ENCODE measurements at places on chromosomes 2 and 18. TPM values are rescaled to one million over a fixed set of nuclear protein-coding genes. Genes with fewer than 3 reads are reported as not detected.

- no peak for DNase-seq
Measured at GRCh38 chr2:147499785-147500184, 345.0 kb upstream of the ACVR2A start.

GRCh38 chr2:70767079-70767698 is 811 bp downstream of the ADD2 start:
- DNase-seq = no peak

DNA sequence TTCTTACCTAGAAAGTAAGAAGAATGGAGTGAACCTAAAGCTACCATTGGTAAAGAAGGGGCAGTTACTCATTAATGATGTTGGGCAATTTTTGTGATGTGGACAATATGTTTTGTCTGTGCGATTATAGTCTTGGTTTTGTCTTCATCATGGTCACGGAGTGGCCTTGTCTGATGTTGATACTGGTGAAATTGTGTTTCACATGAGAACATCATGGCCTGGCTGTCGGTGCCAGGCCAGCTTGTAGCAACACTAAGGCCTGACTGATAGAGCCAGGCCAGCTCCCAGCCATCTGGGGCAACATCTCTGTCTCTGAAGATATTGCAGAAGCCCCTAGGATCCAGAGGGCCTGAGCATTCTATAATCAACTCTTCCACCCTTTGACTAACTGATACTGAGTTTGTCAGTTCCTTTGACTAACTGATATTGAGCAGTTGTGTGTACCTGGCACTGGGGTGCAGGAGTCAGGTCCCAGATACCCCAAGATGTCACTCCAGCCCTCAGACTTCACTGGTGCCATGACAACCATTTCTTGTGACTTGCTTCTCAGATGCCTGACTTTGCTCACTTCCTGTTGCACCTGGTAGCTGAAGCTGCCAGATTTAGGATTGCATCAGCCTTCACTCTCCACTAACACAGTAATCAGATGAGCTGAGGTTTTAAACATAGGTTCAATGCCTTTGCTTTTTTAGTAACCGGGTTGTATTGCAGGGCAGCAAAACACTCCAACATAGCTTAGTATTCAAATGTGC is 62.5 kb downstream of the RPIA start:
- DNase-seq = peak; percentile 10

- DNase-seq = no peak
Measured at GRCh38 chr18:13563390-13563805, 163.0 kb downstream of the FAM210A start.

DNA sequence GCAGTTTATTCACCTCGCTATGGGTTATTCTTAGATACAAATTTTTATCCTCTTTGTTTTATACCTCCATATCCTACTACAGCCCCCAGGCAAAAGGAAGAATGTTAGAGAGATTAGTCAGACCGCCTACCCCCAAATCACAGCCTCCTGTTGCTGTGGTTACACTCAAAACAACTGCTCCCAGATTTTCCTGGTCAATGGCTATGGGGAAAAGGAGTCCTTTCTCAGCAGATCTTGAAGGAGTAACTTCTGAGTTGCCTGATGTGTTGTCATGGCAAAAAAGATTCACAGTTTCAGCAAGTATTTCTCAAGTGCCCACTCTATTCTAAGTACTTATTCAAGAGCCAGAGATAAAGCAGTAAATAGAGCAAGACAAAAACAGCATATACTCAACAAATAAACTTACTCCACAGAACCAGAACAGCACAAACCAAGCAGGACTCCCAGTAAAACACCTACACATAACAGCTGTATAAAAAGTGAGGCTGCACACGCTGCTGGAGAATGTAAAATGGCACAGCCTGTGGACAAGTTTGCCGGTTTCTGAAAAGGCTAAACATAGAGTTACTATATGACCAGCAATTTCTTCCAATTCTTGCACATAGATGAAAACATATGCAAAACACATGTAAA is 104.8 kb downstream of the NOL10 start:
- peak; percentile 99 for DNase-seq

DNA sequence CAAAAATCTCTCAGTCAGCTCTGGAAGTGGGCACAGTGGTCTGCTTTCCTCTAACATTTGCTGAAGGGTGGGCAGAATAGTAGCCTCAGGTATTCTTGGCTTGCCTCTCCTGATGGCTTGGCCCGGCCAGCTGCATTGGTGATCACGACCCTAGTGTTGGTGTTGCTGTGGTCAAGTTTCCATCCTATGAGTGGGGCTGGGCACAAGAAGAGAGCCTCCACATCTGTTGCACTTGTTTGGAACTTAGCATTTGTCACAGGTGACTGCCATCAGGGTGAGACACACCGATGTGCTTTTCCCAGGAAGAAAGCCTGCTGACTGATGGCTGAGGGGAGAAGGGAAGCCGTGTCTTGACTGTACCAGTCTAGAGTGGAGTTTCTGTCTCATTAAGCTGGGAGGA is 33.1 kb upstream of the SNORC start:
- DNase-seq = no peak

DNA sequence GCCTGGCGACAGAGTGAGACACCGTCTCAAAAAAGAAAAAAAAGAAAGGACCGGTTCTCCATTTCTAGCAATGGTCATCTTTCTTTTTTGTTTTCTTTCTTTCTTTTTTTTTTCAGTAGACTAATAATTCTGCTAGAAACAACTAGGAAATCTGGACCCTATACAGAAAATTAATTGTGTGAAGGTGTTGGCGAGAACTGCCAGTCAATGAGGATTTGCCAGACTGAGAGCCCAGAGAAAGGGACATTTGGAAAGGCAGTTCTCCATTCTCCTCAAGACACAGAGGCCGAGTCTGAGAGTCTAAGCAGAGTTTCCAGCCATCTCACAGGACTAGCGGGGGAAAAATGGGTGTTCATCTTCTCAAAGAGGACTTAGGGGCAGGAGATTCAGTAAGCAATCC is 123.6 kb upstream of the GPC1 start:
- DNase-seq = no peak

DNA sequence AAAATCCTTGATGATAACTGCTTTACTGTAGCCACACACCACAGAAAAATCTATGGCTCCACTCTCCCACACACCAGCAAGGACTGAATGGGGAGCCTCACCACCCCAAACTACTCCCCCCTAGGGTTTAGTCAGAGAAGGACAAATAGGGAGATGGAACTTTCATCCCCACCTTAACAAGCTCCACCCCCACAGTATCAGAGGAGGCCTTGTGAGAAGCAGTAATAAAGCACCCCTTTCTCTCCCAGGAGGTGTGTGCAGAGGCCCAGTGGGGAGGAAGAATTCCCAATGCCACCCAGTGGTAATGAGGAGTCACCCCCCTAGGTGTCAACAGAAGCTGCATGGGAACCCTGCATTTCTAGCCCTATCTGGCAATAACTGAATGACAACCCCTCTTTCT is 224.9 kb downstream of the TNS1 start:
- no peak for DNase-seq

DNA sequence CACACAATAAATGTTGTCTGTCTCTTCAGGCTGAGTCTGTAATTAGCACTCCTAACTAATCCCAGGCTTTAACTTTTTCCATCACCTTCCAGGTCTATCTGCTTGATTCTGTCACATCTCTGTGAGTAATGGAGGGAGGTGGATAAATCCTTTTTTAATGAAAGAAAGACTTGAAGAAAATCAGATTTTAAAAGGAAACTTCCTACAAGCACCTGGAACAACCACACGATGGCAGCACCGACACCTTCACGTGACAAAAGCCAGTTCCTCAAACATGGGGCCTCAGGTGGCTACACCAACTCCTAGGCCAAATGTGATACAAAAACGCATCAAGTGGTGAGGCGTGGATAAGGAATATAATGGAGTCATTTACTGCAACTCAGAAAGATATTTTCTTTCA is 41.8 kb downstream of the TGFBRAP1 start:
- DNase-seq = peak; percentile 32

GRCh38 chr18:66553824-66554223 is 50.1 kb downstream of the CDH19 start:
- no peak for DNase-seq

GRCh38 chr2:230872968-230873660 is 8.4 kb downstream of the ITM2C start:
- no peak for DNase-seq

Gene UGT1A9
- total RNA-seq = 0.07 TPM

Gene MYO7B
- 5.8 TPM for total RNA-seq

Gene CASP8
- 27.0 TPM for total RNA-seq

Gene DCDC2C
- total RNA-seq = not detected

Gene CRYGD
- total RNA-seq = not detected
